GM13976 (cell line): ENCODE measurements at places on chromosomes 5 and 9.

DNA sequence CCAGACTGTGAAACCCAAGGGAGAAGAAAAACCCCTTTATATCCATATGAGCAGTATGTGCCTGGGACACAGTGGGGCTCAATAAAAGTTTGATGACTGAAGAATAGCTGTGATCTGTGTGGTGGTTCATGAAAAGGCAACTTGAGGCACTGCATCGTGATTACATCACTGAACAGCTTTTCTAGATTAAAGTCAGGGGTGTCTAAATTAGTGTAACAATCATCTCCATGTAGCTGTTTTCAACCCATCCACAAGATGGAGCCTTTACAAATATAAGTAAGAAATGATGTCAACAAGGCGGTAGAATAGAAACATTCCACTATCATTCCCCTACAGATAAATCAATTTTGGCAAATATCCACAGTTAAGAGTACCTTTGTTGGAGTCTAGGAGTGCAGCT, 55.5 kb downstream of the PRRC1 start:
- DNase-seq, result peak; percentile 24

- no peak for DNase-seq
Observed at GRCh38 chr9:28320616-28321015, 747.3 kb upstream of the C9orf72 start.

GRCh38 chr9:35612843-35613242, 5.4 kb downstream of the CD72 start:
- DNase-seq, result no peak

- no peak for DNase-seq
Observed at GRCh38 chr5:154084062-154084639, 45.4 kb downstream of the MFAP3 start.

DNA sequence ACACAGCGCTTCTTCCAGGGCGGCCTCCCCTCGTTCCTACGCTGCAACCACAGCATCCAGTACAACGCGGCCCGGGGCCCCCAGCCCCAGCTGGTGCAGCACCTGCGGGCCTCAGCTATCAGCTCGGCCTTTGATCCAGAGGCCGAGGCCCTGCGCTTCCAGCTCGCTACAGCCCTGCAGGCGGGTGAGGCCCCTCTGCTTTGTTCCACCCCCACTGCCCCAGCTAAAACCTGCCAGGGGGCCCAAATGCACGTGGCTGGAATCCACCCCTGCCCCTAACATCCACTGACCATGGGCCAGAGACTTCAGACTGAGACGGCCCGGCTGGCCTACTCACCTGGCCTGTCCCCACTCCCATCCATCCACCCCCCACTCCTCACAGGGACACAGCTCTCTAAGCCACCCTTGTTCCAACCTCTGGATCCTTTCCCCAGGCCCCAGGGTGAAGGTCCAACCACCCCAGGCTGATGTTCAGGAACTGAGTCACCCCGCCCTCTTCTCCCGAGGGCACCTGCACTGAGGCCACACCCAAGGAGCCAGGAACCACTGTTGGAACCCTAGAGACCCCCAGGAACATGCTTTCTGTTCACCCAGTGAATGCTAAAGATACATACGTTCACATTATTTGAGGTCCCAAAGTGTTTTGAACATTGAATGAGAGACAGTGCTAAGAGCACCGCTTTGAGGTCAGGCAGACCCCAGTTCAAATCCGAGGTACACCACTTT, 18.9 kb upstream of the ASS1 start:
- DNase-seq, result no peak

DNA sequence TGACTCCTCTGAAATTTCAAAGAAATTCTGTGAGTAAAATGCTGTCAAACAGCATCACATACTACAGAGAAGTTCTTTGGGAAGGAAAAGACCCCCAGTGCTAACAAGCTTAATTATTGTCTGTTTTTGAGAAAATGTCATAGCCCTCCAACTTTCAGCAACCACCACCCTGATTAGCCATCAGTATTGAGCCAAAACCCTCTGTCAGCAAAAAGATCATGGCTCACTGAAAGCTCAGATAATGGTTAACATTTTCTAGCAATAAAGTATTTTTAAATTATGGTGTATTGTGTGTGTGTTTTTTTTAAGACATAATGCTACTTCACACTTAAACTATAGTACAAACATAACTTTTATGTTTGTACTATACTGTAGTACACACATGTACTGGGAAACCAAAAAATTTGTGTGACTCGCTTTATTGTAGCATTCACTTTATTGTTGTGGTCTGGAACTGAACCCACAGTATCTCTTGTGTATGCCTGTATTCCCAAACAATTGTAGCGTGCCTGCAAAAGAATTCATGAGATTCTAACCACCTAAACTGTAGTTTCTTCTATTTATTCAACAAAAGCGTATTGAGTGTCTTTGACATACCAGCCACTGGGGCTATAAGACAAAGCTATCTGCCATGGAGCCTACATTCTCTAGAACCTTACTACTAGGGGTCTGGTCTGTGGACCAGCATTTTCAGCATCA, 31.6 kb downstream of the TLE4 start:
- DNase-seq, result no peak

DNA sequence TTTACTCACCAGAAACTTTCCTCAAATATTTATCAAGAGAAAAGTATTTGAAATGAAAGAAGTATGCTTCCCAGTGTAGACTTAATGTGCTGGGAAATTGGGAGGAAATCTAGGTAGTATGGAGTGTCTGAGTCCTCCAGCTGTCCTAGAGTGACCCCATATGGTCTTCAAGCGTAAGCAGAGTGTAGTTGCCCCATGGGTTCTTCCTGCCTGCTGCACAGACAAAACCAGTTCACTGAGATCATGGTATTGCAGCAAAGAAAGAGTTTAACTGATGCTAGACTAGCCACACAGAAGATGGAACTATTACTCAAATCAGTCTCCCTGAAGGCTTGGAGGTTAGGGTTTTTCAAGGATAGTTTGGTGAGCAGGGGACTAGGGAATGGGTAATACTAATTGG, 114.9 kb upstream of the PRLR start:
- no peak for DNase-seq

GRCh38 chr5:59528202-59528862, 365.2 kb downstream of the PDE4D start:
- no peak for DNase-seq

DNA sequence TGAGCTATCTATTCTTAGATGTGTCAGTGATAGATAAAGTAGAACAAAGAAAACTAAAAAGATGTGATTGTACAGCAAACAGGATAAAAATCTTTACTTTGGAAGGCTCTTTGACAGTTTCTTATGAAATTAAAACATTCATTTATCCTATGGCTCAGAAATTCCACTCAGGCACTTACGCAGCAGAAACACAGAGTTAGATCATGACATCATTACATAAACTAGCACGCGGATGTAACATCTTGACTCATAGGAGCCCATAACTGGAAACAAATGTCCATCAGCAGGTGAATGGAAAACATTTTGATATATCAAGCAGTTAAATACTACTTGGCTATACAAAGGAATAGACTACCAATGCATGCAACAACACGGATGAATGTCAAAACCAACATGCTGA, 45.3 kb downstream of the ICE1 start:
- no peak for DNase-seq

GRCh38 chr5:139138809-139139208, 59.4 kb downstream of the SIL1 start:
- no peak for DNase-seq

GRCh38 chr5:55900068-55900467, 48.9 kb downstream of the IL31RA start:
- no peak for DNase-seq

DNA sequence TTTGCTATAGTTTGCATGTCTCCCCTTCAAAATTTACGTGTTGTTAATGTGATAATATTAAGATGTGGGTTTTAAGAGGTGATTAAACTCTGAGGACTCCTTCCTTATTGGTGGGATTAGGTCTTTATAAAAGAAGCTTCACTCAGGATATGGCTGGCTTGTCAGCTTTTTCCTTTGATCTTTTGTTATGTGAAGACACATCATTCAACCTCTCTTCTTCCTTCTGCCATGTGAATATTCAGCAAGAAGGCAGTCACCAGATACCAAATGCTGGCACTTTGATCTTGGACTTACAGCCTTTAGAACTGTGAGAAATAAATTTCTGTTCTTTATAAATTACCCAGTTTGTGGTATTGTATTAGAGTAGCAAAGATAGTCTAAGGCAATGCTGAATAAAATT, 855.9 kb upstream of the CDH10 start:
- no peak for DNase-seq

GRCh38 chr5:74617202-74617601, 23.3 kb downstream of the ENC1 start:
- no peak for DNase-seq

GRCh38 chr9:755454-756381, 85.8 kb upstream of the DMRT1 start:
- no peak for DNase-seq

GRCh38 chr5:146721073-146721815, 157.3 kb downstream of the PPP2R2B start:
- DNase-seq, result no peak

- no peak for DNase-seq
Observed at GRCh38 chr5:179486596-179487051, 63.7 kb upstream of the RUFY1 start.

GRCh38 chr9:136881691-136882108, 4.6 kb upstream of the TRAF2 start:
- DNase-seq, result peak; percentile 78

- DNase-seq, result no peak
Observed at GRCh38 chr9:121837113-121837961, 185.9 kb downstream of the DAB2IP start.

- no peak for DNase-seq
Observed at GRCh38 chr5:569358-569867, 42.7 kb upstream of the CEP72 start.

DNA sequence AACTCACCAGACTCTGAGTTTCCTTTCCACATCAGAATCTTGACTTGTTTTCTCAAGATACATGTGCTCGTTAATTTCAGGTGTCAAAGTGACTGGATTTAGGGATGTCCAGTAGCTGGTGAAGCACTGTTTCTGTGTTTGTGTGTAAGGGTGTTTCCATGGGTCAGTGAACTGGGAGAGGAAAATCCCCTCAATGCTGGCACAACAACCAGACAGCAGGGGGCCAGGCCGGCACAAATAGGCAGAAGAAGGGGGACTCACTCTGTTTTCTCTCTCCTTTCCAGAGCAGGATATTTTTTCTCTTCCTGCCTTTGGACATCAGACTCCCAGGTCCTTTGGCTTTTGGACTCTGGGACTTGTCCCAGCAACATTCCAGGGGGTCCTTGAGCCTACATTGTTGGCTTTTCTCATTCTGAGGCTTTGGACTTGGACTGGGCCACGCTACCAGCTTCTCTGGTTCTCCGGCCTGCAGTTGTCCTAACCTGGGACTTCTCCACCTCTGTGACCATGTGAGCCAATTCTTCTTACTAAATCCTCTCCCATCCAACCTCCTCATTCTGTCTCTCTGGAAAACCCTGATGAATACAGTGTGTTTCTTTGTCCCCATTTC, 144.0 kb downstream of the CAAP1 start:
- no peak for DNase-seq

GRCh38 chr5:80149161-80149609, 106.7 kb downstream of the SERINC5 start:
- DNase-seq, result no peak

GRCh38 chr5:17411436-17412402, 86.3 kb upstream of the TAF11L2 start:
- no peak for DNase-seq

- no peak for DNase-seq
Observed at GRCh38 chr5:31449962-31450361, 81.9 kb downstream of the DROSHA start.

- DNase-seq, result no peak
Observed at GRCh38 chr5:116459301-116459700, 115.3 kb downstream of the SEMA6A start.

DNA sequence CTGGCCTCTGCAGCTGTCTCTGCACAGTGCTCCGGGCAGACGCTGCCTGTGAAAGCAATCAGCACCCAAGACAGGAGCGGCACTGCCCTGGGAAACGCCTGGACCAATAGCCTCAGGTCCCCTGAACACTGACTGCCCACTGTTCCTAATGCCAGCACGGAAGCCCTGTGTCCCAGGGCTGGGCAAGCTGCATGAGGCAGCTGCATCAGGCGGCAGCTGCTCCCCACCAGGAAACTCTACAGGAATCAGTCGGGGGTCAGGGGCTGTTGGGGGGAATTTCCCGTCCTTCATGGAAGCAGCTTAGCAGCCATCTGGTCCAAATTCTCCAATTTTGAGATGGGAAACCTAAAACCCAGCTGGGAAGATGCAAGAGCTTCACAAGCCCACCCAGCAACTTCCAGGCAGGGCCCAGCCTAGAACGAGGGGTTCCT, 118.6 kb downstream of the VAV2 start:
- DNase-seq, result no peak

- no peak for DNase-seq
Observed at GRCh38 chr5:118894709-118895108, 93.6 kb downstream of the DTWD2 start.

DNA sequence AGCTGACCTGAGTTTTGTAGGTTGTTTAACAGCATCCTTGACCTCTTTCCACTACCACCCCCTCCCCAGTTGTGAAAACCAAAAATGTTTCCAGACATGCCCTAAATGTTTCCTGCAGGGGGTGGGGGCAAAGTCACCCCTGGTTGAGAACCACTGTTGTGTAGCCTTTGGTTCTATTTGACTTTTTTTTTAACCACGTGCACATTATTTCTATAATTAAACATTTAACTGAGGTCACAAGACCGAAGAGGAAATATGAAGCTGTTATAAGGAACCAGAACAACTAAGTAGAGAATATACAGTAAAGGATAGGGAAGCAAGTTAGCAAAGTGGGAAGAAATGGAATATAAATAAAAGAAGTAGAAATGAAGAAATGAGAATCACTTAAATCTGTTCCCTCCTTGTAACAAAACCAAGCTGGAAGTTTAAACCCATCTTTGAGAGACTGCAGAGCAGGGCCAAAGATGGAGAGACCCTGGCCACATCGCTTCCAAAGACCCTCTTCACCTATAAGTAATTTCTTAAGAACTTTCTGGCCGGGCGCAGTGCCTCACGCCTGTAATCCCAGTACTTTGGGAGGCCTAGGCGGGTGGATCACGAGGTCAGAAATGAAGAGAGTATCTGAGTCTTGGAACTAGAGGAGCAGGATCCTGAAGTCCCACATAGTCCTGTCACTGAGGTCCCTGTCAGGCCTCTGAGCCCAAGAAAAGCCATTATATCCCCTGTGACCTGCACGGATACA, 14.4 kb downstream of the SIT1 start:
- DNase-seq, result no peak

DNA sequence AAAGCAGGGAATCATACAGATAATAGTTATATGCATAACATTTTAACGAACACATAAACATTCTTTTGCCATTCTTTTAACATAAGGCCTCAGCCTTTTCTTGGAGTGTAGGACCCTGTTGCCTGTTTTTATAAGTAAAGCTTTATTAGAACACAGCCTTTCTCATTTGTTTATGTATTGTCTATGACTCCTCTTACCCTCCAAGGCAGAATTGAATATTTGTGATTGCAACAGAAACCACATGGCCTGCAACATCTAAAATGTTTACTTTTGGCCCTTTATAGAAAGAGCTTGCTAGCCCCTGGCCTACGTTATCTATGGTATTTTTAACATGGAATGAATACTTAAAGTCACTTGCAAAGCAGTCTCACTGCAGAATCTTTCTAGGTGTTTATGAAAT, 2.6 kb downstream of the SLC31A1 start:
- DNase-seq, result no peak

GRCh38 chr5:151743530-151743929, 14.9 kb downstream of the ATOX1 start:
- no peak for DNase-seq

- no peak for DNase-seq
Observed at GRCh38 chr5:137155261-137156000, 343.7 kb downstream of the SPOCK1 start.
